ENCODE measurements at places on chromosomes 5 and 9.
A peak's percentile ranks its signal among the peaks of the same experiment; 100 is the strongest.

GRCh38 chr5:88667496-88668201 is 215.3 kb downstream of the MEF2C start:
- DNase-seq: no peak

- peak; percentile 97 for DNase-seq
Measured at GRCh38 chr9:131180454-131180853, 55.1 kb downstream of the NUP214 start.

DNA sequence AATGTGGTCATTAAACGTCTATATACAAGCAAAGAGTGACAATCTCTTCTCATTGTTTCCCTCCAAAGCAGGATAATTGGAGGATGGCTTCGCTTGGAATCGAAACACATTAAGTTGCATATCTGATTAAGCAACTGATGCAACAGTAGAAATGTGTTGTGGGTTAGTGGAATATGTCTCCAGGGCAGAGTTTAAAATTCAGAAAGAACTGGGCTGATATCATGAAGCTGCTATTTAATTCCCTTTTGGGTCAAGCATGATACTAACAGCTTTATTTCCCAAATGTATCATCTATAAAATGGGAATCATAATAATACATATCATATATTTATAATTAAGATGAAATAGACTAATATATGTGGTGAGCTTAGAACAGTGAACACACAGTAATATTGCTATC is 1763.0 kb upstream of the C9orf72 start:
- no peak for DNase-seq

- peak; percentile 41 for DNase-seq
Measured at GRCh38 chr9:134496413-134497282, 145.0 kb upstream of the COL5A1 start.

- DNase-seq: peak; percentile 31
Measured at GRCh38 chr5:130164966-130165365, 260.7 kb downstream of the CHSY3 start.
